CD4-positive, alpha-beta T cell treated with Interleukin-15 for 1 hour (primary cell): ENCODE measurements at places on chromosomes 7 and 10.
A peak's percentile ranks its signal among the peaks of the same experiment; 100 is the strongest.

DNA sequence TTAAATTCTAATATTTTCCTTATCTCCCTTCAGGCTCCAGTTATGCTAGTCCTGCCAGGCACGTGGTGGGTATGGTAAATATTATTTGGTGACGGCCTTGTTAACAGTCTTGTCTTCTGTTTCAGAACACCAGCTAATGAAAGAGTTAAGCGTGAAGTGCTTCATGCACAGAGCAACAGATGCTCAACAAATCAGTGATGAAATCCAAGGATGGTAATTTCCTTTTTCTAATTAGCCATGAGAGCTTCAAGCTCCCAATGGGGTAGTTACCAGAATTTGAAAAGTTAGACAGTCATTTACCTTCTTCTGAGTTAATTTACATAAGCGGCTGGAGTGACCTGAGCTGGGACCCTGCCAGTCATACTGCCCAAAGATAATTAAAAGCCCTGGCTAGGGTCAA lies 1.9 kb upstream of the OTUD1 start:
- DNase-seq: no peak

DNA sequence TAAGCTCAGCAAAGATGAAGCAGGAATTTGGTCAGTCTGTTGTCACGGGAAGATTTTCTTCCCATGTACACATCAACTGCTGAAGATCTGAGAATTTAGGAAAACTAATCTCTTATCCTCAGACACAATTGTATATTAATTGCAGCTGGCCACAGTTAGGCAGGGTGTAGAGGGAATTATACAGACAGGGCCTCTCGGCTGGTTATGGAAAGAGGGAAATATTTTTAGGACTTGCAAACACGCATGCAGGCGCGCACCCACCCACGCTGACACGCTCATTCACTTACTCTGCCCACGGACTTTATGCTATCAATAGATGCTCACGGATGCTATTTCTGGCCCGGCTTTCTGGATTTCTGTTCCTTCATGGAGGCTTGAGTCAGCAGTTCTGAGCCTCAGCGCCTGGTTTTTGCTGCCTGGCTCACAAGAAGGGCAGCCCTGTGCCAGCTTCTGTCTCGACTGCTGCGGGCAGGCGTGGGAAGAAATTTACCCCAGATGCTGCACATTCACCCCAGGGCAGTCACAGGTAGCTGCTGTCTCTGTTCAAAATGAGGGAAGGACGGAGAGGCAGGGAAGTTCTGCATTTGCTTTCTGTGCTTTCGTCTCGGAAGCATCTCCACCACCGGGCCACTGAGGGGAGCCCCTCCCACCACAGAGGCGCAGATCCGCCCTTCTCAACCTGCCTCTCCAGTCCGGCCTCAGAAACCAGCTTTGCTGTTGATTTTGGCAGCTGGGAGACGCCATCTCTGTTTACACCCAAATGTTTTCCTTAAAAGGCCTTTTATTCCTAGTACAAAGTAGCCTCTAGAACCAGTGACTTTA lies 116.3 kb upstream of the BTBD16 start:
- no peak for DNase-seq

- DNase-seq: no peak
Measured at GRCh38 chr10:57723305-57723704, 544.4 kb downstream of the IPMK start.

DNA sequence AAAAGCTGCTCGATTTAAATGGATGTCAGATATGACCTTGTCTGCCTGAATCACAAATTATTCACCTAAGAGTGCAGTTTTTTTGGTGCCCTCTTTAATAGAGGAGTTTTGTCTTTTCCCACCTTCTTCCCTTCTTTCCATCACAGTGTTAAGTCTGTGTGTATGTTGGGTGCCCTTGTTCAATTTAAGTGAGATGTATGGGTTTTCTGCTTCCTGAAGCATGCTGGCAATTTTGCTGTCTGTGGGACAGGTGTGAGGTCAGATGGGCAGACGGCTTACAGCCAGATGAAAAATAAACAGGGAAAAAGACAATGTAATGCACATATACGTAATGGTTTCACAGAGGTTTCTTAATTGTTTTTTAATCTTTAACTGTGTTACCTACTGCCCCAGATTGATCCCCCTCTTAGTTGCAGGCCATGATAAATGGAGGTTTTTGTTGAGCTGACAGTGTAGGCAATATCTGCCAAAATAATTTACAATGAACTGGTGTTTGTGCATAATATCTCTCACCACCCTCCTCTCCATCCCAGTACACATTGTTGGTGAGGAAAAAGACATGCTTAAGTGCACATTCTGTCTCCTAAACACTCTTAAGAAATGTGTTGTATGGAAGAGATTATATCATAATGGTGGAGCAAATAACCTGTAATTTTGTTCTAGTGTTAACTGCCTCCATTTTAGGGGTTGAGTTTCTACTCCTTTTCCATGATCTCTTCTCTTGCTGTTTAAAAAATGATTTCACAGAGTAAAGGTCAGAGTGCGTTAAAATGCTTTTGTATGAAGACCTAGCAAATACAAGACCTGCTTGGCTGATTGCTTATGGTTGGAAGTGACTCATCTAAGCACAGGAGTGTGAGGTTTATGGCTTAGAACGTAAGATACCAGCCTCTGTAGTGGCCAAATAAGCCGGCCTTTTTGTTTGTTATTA lies 123.9 kb downstream of the LRRC4 start:
- no peak for DNase-seq

DNA sequence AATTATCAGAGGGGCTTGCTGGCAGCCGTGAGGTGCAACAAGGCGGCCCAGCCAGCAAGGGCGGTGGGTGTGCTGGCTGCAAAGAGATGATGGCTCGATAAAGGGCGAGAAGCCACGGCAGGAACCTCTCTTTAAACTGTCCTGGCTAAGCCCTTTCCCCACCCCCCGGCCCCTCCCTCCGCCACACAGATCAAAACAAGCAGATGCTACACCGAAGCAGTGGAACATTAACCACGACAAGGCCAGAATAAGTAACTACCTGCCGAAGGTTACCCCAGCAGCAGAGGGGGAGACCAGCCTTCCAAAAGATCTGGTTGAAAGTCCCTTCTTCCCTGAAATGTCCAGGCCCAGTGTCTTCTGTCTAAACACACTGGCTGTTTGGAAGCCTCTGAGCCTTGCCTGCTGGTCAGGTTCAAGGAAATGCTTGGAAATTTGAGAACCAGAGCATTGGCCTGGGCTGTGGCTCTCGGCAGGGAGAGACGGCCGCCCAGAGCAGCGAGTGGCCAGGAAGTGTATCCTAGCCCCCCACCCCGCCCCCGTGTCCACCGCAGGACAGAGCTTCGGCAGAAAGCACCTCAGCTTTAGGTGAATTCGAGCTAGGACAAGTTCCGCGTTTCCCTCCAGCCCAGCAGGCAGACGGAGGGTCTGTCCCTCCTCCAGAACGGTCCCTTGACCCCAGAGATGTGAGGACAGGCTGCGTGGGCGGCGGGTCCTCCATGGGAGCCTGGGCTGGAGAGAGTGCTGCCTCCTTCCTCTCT lies 2.1 kb downstream of the FAM20C start:
- no peak for DNase-seq

DNA sequence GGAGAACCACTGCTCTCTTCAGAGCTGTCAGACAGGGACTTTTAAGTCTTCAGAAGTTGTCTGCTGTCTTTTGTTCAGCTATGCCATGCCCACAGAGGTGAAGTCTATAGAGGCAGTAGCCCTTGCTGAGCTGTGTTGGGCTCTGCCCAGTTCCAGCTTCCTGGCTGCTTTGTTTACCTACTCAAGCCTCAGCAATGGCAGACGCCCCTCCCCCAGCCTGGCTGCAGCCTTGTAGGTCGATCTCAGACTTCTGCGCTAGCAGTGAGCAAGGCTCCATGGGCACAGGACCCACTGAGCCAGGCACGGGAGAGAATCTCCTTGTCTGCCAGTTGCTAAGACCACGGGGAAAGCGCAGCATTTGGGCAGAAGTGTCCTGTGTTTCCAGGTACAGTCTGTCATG lies 12.1 kb upstream of the CPA2 start:
- DNase-seq: no peak

GRCh38 chr10:22325272-22326144 lies 4.6 kb downstream of the BMI1 start:
- DNase-seq: peak; percentile 84

- no peak for DNase-seq
Measured at GRCh38 chr10:119942973-119943372, 50.4 kb downstream of the SEC23IP start.

DNA sequence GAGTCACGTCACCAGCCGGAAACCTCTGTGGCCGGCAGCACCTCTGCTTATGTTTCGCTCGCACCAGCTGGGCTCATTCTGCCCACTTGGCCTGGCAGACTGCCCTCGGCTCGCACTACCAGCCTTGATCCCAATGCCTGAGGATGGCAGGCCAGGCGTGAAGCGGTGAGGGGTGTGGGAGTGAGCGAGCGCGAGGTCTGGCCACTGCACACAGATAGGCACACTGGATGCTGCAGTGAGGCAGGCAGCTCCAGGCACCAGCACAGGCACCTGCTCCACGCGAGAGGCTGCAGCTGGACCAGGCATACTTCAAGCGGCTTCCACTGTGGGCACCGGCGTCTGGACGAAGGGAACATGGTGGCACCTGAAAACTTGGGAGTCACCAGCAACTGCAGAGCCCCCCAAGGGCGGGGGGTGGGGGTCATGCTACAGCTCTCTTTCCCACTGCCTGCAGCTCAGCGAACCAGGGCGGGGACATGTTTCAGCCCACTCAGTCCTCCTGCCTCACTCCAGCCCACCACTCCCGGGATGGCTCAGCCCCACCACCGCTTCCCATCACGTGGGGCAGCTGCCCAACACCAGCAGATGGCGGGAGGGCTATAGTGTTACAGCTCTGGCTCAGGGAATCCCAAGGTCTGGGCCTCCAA lies 5.4 kb upstream of the DMTF1 start:
- DNase-seq: no peak

DNA sequence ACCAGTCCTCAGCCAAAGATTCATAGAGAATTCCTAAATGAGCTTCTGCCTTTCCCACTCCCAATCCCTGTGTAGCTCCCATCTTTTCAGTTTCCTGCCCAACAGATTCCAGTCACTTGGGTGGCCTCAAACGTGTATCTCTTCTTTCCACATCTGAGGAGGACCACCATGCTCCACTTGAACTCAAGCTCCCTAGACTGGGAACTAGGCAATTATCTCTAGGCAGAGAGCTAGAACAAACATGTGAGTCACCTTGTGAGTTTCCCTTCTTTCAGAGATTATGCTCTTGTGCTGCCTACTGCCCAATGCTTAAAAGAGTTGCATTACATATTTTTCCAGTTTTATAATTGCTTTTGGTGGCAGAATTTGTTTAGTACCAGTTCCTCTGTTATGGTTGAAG lies 178.0 kb downstream of the MDFIC start:
- DNase-seq: no peak

GRCh38 chr7:25615003-25615402 lies 386.7 kb upstream of the NPVF start:
- DNase-seq: no peak

DNA sequence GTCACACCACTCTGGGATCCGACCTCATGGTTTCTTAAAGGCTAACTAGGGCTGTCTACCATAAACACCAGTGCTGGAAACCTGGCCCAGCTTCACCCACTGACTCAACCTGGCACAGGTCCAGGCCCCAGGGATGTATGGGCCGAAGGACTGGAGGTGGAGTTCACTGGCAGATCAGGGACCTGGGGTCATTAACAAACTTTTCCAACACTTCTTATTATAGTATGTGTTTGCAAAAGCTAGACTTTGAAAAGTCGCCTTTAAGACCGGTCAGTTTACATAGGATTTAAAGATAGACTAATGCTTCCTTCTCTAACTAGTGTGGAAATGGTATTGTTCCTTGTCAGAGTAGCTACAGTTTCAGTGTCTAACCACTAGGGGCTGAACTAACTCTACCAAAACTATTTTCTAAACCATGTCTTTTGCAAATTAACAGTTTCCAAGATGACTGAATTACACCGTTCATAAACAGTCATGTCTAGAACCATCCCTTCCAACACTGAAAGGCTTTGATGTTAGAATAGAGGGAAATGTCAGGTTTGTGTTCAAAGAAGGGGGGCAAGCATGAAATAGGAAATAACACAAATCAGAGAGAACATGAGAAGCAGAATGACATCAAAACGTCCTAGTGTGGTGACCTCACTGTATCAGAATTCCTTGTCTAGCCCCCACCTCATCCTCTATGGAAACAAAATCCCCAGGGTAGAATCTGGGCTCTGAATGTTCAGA lies 29.7 kb downstream of the STN1 start:
- no peak for DNase-seq

DNA sequence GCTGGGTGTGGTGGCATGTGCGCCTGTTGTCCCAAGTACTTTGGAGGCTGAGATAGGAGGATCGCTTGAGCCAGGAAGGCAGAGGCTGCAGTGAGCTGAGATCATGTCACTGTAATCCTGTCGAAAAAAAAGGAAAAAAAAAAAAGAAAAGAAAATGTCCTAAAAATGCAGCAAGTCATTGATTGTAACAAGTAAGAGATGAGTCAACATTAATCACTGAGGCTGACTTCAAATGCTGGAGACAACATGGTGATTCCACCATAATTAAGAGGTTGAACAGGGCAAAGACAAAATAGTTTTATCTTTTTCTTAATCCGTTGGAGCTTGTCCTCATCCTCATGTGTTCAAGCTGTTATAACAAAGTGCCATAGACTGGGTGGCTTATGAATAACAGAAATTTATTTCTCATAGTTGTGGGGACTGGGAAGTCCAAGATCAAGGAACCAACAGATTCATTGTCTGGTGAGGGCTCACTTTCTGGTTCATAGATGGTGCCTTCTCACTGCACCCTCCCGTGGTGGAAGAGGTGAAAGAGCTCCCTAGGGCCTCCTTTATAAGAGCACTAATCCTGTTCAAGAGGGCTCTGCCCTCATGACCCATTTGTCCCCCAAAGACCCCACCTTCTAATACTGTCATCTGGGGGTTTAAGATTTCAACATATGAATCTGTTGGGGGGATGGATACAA lies 60.3 kb downstream of the TBXAS1 start:
- DNase-seq: no peak

- no peak for DNase-seq
Measured at GRCh38 chr7:19920166-19920565, 146.7 kb upstream of the TMEM196 start.

DNA sequence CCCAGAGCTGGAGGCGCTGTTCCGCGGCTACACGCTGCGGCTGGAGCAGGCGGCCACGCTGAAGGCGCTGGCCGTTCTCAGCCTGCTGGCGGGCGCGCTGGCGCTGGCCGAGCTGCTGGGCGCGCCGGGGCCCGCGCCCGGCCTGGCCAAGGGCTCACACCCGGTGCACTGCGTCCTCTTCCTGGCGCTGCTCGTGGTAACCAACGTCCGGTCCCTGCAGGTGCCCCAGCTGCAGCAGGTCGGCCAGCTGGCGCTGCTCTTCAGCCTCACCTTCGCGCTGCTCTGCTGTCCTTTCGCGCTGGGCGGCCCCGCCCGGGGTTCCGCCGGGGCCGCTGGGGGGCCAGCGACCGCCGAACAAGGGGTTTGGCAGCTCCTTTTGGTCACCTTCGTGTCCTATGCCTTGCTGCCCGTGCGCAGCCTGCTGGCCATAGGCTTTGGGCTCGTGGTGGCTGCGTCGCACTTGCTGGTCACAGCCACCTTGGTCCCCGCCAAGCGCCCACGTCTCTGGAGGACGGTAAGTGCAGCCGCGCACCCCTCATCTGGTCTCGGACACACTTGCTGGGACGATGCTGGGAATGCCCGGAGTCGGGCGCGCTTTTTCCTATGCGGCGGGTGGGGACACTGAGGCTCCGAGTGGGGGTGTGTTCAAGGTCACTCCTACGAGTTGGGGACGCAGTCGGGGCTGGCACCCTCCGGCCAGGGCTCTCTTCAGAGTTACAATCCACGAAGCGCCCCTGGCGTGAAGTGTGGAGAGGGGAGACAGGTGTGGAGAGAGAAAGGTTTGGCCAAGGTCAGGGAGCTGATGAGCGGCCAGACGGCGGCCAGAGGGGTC lies 717 bp downstream of the ADCY1 start:
- DNase-seq: no peak
